ENCODE measurements at places on chromosomes 12 and 14.
A peak's percentile ranks its signal among the peaks of the same experiment; 100 is the strongest.

- DNase-seq: no peak
Measured at GRCh38 chr14:81561084-81561775, 27.6 kb upstream of the SEL1L start.

- no peak for DNase-seq
Measured at GRCh38 chr14:54562334-54562733, 4.6 kb upstream of the SAMD4A start.

GRCh38 chr14:69358233-69358963, 39.7 kb downstream of the ERH start:
- DNase-seq: no peak

GRCh38 chr12:106987846-106988245, 900 bp upstream of the MTERF2 start:
- DNase-seq: no peak

- peak; percentile 39 for DNase-seq
Measured at GRCh38 chr14:22420598-22421186, 168.3 kb downstream of the DAD1 start.

GRCh38 chr14:23164949-23165348, 18.5 kb downstream of the SLC7A8 start:
- DNase-seq: no peak

- no peak for DNase-seq
Measured at GRCh38 chr12:92899386-92900001, 29.6 kb downstream of the EEA1 start.

DNA sequence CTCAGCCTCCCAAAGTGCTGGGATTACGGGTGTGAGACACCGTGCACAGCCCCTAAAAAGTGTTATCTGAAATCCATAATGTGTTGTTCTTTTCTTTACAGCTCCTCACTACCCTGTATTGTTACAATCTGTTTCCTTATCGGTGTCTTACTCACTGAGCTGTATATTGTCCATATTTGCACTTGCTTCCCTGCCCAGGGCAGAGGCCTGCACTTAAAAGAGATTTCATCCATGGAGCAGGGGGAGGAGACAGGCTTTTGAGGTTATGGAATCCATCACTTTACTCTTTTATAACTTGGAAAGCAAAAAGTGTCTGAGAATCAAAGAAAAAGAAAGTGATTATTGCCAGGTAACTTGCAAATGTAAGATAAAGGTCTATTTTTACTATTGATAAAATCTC, 251.0 kb downstream of the DIO2 start:
- DNase-seq: no peak

All from hematopoietic multipotent progenitor cell treated with erythropoietin and hydrocortisone succinate and interleukin-3 and kit ligand, for 6 days (in vitro differentiated cells).